ENCODE measurements at places on chromosomes 12 and 14.

DNA sequence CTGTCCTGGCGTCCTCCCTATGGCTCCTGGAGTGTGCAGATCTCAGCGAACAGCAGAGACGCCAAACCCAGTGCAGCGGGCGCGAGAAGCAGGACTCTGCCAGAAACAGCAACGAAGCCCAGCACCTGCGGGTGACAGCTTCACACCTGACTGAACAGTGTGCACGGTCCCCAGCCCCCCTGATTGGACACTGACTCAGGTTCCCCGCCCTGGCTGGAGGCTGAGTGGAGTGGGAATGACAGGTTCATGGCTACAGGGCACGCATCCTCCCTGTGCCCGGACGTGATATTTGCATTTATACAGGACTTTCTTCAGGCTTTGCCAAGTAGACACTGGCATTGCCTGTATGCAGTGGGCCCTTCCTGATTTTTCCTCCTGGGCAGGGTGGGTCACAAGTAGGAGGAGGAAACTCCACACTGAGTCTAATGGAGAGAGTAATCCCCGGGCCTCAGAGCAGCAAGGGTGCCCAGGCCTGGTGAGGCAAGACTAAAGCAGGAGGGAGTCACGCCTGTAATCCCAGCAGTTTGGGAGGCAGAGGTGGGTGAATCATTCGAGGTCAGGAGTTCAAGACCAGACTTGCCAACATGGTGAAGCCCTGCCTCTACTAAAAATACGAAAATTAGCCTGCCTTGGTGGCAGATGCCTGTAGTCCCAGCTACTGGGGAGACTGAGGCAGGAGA lies 71.6 kb downstream of the ASCL4 start:
- no peaks in the 10 kb centered on the region for H3K36me3 ChIP-seq
- H3K4me3 ChIP-seq, result no peak overlapping the region
- DNase-seq, result no peak
- peaks cover 8% of the 10 kb centered on the region for H3K27me3 ChIP-seq

- no peaks in the 10 kb centered on the region for H3K4me1 ChIP-seq
- H3K4me3 ChIP-seq, result no peak overlapping the region
- DNase-seq, result no peak
- H3K27ac ChIP-seq, result no peak overlapping the region
- no peaks in the 10 kb centered on the region for H3K27me3 ChIP-seq
- no peaks in the 10 kb centered on the region for H3K36me3 ChIP-seq
Measured at GRCh38 chr12:38469715-38470114, 153.1 kb downstream of the ALG10B start.

DNA sequence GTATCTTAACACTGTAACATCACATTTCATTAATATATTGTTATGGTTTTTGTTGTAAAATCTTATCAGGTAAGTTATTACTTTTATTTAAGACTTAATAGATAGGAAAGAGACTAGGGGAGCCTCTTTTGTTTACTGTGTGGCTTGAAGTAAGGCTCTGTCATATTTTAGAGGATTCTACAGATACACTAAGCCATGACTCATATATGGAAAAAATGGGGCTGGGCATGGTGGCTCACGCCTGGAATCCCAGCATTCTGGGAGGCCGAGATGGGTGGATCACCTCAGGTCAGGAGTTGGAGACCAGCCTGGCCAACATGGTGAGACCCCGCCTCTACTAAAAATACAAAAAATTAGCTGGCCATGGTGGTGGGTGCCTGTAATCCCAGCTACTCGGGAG lies 23.6 kb upstream of the NPFF start:
- DNase-seq, result no peak
- no peaks in the 10 kb centered on the region for H3K4me1 ChIP-seq
- H3K27ac ChIP-seq, result no peak overlapping the region
- no peaks in the 10 kb centered on the region for H3K27me3 ChIP-seq
- H3K36me3 ChIP-seq, result peaks cover 85% of the 10 kb centered on the region

DNA sequence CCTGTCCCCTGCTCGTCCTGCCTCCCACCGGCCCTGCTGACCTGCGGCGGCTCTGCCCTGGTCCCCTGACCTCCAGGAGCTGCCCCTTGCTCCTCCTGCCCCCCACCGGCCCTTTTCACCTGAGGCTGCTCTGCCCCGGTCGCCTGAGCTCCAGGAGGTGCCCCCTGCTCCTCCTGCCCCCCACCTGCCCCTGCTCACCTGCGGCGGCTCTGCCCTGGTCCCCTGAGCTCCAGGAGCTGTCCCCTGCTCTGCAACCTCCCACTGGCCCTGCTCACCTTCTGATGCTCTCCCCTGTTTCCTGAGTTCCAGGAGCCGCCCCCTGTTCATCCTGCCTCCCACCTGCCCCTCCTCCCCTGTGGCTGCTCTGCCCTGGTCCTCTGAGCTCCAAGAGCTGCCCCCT lies 101.3 kb downstream of the TMEM121 start:
- H3K4me3 ChIP-seq, result no peak overlapping the region
- no peak overlapping the region for H3K27ac ChIP-seq
- H3K36me3 ChIP-seq, result no peaks in the 10 kb centered on the region
- H3K4me1 ChIP-seq, result no peaks in the 10 kb centered on the region
- DNase-seq, result no peak

GRCh38 chr14:50607181-50607580 lies 47.2 kb downstream of the ATL1 start:
- DNase-seq, result no peak
- no peak overlapping the region for H3K27ac ChIP-seq
- H3K4me1 ChIP-seq, result no peaks in the 10 kb centered on the region
- H3K27me3 ChIP-seq, result no peaks in the 10 kb centered on the region
